Posterior cingulate gyrus (tissue), 11 donors: ENCODE measurements at places on chromosomes 12 and 14.

- DNase-seq: no peak
Measured at GRCh38 chr12:101941306-101942249, 64.2 kb downstream of the DRAM1 start.

GRCh38 chr12:48414021-48414420 lies 58.3 kb upstream of the ANP32D start:
- no peak for DNase-seq

DNA sequence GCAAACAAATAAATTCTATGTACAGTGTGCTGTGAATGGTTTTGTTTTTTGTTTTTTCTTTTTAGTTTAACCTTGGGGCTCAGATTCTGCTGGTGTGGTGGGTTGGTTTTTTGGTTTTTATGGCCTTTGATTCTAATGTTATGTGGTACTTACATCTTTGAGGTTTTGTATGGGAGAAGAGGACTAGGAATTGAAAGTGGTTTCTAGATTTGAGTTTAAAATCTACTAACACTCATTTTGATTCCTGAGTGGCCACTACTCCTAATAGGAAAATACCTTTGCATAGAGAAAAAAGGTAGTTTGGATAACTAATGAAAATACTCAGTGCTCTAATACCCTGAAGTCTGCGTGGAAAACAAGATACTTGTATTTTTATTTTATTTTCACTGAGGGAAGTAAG lies 137.7 kb downstream of the MON2 start:
- DNase-seq: no peak

- DNase-seq: no peak
Measured at GRCh38 chr12:67665679-67666078, 17.1 kb downstream of the DYRK2 start.

DNA sequence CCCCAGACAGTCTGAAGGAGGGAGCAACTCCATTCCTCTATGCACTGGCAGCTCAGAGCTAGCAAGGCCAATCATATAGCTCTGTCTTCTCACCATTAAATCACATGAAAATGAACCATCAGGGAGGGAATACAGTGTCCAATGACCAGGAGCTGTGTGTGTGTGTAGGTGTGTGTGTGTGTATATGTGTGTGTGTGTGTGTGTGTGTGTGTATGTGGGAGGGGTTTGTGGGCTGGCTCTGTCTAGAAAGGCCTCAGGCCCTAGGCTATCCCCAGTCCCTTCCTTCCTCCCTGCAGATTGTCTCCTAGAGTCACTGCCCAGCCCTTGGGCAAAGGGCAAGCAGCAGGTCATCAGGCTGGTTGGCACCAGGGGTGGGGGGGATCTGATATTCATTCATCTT lies 5.7 kb upstream of the SUSD6 start:
- DNase-seq: no peak

GRCh38 chr12:79895071-79895470 lies 39.8 kb downstream of the PPP1R12A start:
- no peak for DNase-seq

GRCh38 chr14:59419303-59419702 lies 45.9 kb downstream of the GPR135 start:
- DNase-seq: no peak

DNA sequence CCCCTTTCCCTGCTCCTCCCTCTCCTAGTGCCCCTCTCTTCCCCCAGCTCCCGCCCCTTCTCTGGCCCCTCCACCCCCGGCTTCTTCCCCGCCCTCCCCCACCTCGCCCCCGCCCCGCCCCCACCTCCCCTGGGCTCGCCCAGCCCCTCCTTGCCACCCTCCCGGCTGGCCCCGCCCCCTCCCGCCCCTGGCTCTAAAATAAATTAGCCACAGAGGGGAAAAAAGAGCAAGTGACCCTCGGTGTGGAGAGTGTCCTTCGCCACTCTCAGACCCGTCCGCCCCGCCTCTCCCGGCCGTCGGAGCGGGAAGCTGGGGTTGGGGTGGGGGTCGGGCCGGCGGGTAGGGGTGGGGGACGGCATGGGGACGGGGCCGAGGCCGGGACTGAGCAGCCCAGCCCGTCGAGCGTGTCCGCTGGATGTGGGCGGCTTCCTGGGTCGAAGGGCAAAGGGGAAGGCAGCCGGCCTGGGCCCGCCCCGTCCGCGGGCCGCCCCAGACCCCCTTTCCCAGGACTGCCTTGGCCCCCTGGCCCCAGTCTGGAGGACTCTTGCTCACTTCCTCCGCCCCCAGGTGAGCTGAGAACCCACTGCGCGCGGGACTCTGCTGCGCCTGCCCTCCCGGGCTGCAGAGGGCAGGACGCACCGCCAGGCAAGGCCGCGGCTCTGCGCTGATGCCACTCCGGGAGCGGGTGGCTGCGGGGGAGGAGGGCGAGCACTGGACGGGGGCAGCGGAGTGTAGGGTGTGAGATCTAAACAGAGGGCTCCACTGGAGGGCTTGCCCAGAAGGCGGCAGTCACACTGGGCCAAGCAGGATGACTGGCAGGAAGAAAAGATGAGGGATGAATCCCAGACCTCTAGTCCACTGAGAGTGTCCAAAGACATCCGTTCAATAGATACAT lies 570 bp upstream of the FIGNL2 start:
- no peak for DNase-seq

DNA sequence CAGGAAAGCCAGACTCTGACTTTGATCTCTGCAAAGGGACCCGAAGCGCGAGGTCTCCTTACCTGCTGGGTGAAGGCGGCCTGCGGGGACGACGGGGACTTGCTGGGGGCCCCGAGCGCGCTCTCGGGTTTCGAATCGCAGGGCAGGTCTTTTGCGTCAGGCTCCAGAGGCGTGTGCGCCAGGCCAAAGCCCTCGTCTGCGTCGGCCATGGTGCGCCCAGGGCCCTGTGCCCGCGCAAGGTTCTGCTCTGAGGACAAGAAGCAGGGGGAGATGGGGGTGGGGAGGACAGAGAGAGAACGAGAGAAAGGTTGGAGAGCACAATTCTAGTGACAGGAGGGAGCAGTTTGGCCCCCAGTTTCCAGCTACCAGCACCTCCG lies 2.3 kb downstream of the TBX5 start:
- DNase-seq: no peak

GRCh38 chr12:110688446-110689280 lies at the start of gene HVCN1:
TSS of gene HVCN1 (minus strand) at chr12:110689115. CDS start at chr12:110683245, 5,870 bp downstream.
- no peak for DNase-seq

DNA sequence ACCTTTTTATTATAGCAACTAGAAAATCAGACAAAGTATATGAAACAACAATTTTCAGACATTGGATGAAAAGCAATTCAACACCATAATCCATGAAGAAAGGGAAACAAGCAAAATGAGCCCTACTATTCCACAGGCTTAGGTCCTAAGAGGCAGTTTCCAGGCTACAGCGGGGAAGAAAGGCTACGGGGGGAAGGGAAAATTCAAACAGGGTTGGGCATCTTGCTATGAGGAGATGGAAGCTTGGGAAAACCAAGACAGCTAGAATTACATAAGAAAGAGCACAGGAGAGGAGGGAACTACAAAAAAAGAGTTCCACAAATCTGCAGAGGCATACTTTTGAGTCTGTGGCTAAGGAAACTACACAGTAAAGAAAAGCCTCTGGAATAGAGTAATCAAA lies 356.0 kb upstream of the CLEC14A start:
- DNase-seq: no peak

GRCh38 chr12:101685092-101685491 lies 12.3 kb upstream of the CHPT1 start:
- DNase-seq: no peak

DNA sequence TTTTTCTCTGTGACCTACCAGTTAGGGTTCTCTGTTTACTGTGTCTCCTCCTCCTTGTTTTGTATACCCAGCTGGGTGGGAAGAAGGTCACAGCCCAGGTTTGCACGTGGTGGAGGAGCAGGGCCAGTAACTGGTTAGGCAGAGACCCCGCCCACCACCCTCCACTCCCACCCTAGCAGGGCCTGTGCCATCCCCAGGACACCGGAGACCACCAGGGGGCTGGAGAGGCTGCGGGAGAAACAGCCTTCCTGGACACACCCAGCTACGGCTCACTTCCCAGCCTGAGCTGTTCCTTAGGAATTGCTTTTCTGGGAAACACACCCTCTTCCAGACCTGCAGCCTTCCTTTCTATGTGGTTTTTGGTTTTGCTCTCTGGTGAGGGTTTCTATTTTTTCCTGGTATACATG lies 21.1 kb downstream of the BDKRB2 start:
- DNase-seq: no peak

DNA sequence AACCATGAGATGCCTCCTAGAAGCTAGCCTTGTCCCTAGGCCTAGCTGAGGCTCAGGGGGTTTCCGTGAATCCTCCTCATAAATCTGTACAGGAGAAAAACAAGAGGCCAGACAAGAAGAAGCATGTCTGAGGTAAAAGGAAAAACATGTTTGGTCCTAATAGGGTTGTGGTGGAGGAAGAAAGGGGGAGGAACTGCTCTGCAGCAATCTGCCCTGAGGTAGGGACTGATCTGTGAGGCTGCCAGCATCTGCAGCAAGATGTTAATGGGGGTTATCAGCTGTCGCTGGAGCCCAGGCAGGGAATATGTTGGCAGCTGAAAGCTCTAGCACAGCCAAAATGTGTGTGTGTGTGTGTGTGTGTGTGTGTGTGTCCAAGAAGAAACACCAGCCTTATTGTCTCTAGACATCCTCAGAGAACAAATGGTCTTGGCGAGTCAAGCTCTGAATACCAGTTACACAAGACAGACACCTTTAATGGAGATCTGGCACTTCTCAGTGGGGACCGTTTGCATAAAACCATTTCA lies 218.5 kb downstream of the NUAK1 start:
- peak; percentile 56 for DNase-seq

DNA sequence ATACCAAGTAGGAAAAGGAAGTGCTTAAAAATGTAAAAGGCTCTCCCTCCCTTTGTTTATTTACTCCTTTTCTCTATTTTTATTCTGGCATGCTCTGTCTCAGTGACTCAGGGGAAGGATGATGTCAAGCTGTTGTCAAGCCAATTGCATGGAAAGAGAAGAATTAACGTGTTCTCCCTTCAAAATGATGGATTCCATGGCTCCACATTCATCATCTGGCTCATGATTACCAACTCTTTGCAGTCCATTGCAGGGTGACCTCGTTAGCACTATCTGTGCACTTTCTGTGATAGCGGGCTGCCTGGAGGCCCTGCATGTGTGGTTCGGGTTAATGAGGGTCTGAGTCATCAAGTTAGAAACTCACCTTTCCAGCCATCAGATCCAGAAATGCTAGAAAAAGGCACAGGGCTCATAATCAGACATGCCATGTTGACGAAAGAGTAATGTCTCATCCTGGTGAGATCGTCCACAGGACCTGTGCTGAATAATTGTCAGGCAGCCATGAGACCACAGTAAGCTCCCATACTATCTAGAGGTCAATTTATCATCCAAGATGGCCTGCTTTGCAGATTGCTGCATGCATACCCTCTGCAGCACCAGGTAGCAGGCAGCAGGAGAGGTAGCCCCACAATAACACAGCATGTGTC lies 79.2 kb upstream of the BTG1 start:
- no peak for DNase-seq

- no peak for DNase-seq
Measured at GRCh38 chr14:68884031-68885030, 91.5 kb upstream of the ZFP36L1 start.

DNA sequence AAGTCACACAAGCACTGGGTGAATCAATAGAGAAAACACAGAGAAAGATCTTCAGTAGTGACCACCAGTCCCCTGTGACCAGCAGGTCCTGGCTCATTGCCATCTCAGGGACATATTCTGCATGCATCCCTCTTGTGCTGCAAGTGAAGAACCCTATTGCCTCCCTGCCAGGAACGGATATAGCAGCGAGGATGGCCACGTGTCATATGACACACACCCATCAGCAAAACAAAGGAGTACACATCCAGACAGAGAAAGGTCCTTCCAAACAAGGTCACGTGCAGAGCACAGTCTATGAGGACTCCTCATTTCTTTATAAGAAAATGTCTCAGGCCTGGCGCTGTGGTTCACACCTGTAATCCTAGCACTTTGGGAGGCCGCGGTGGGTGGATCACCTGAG lies 638.4 kb downstream of the FLRT2 start:
- DNase-seq: no peak

DNA sequence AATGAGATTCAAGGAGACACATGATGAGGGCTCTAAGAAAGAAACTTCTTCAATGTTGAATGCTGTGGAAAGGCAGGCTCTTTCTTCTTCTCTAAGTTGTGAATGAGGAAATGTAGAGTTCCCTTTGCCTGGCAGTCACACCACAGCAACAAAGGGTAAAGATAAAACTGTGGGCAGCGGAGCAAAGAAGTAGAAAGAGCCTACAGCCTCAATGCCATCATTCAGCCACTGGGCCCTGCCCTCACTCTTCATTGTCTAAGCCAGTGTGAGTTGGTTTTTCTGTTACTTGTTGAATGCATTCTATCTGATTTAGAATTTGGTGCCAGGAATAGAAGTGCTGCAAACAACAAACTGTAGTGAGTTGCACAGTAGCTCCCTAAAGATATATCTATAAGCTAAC lies 12.2 kb downstream of the SDR9C7 start:
- DNase-seq: no peak

GRCh38 chr12:64103825-64104740 lies 118.0 kb downstream of the KICS2 start:
- no peak for DNase-seq

DNA sequence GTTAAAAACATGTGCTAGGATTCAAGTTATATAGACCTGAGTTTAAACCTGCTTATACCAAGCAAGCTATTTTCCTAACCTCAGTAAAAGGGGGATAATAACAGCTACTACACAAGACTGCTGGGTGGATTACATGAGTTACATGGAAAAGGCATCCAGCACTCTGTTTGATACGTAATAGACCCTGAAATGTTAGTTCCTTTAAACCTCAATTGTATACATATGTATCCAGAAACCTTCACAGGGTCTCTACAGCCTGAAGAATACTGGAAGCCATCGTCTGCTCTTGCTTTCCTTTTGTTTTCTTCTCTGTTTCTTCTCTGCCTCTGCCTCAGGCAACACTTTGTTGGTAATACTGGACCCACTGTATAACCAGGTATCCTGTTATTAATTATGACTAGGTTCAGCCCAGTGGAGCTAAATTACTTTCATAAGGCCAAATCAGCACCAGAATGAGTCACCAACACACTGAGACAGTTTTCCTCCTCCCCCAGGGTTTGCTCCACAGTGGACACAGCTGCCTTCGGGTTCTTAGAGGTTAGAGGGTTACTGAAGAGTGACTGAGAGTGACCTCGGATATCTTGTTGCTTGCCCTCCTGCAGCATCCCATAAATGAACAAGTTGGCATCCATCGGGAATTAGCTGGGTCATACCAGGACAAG lies 127.1 kb downstream of the CAPZA3 start:
- DNase-seq: no peak

DNA sequence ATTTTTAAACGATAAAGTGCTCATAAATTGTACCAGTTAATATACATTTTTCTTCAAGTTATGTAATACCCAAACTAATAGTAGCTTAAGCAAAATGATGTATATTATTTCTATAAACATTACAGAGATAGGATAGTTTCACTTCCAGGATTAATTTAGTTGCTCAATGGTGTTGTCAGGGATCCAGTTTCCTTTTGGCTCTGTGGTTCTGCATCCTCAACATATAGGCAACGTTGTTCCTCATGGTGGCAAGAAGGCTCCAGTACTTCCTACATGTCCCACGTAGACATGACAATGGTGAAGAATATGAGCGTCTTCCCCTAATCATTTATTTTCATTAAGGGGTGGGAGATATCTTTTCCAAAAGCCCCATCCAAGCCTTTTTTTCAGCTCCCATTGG lies 60.7 kb upstream of the DCD start:
- no peak for DNase-seq

GRCh38 chr12:38689195-38689594 lies 216.2 kb downstream of the CPNE8 start:
- no peak for DNase-seq

- DNase-seq: no peak
Measured at GRCh38 chr12:55681142-55682077, 26.3 kb downstream of the ITGA7 start.
